ELR (cell line): ENCODE measurements at places on chromosomes 6 and 20.

DNA sequence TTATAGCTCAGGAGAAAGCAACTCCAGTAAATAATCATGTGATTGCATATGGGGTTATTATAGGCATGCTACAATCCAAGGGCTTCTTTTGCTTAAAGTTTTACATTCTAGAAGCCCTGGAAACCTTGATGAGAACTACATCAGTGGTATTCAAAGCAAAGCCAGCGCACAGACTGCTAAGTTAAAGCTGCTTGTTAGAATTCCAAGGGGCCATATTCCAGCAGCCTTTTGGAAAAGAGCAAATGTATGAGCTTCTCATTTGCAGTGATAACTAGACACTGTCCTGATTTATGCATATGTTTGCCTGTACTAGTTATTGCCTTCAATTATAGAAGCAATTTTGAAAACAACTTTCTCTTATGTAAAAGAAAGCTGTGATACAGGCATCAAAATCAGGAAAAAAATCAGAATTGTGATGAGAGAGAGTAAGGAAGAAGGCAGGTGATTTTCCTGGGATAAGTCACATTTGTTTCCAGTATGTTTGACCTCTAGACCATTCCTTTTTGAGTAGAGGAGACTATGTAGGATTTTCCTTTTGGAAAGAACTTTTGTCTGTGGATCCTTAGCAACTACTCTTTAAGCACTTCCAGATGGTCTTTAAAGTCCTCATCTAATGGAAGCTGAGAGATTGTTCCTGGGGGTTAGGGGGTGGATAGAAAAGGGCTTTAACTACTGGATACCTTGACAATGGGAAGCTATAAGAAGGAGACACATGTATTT lies 159.2 kb downstream of the PLCB4 start:
- no peak for DNase-seq

DNA sequence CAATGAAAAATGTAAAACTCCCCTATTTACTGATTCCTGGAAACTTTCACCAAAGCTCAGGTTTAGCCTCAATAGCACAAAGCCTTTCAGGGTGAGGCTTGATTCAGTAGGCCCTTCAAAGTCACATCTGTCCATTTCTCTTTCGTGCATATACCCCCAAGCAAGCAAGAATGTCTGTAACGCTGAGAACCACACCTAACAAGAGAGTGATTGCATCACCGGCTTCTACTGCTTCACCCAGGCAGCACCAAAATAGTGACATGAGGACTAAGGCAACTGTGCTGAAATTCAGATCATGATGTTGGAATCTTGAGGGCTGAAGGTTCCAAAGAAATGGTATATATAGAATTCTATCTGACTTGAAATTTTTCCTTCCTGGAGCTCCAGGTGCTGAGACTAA lies 26.1 kb downstream of the CGA start:
- DNase-seq = no peak

GRCh38 chr20:61765081-61765870 lies 300.4 kb downstream of the TAF4 start:
- no peak for DNase-seq

GRCh38 chr20:58512808-58513552 lies 2.2 kb downstream of the APCDD1L start:
- DNase-seq = no peak

GRCh38 chr20:25256226-25256859 lies 8.5 kb downstream of the PYGB start:
- no peak for DNase-seq

DNA sequence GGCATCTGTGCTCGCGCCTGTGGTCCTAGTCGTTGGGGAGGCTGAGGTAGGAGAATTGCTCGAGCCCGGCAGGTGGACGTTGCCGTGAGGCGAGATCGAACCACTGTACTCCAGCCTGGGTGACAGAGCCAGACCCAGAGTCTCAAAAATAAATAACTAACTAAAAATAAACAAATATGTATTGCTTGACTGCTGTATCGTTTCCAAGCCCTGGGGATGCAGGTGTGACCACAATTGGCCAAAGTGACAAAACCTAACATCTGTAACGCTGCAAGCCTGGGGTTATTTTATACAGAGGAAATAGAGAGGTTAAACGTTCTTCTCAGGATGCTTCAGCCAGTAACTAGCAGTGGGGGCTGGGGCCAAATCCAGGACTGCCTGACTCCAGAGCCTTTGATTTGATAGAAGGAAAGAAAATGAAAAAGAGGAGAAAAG lies 1.9 kb upstream of the SRSF3 start:
- DNase-seq = no peak

- peak; percentile 32 for DNase-seq
Observed at GRCh38 chr6:100506651-100507050, 41.9 kb upstream of the SIM1 start.

DNA sequence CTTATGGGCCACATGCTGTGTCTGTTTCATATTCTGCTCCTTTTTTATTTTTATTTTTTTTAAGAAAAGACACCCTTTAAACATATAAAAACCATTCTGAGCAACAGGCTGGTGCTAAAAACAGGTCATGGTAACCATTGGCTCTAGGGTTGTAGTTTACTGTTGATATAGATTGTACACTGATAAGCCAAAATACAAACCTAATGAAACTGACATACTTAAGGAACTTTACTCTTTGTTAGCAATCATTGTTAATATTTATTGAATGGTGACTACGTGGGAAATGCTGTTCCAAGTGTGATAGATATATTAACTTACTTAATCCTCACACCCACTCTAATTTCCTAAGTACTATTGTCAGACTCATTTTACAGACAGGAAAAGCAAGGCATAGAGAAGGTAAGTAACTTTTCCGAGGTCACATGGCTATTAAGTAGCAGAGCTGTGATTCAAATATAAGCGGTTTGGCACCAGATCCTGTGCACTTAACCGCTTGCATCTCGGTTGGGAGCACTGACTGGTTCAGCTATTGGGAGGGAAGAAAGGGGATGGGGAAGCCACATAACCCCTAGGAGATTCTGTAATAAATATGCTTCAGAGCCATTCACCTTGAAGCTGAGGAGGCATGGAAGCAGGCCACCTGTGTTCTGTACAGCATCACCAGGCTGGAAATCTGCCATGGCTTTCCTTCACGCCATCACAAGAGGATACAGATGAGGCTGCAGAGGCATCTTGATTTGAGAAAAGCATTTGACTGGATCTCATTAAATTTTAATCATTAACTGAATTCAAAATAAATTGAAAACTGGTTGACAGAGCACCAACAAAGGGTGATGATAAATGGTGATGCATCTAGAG lies 4.9 kb downstream of the TRAF3IP2 start:
- no peak for DNase-seq

DNA sequence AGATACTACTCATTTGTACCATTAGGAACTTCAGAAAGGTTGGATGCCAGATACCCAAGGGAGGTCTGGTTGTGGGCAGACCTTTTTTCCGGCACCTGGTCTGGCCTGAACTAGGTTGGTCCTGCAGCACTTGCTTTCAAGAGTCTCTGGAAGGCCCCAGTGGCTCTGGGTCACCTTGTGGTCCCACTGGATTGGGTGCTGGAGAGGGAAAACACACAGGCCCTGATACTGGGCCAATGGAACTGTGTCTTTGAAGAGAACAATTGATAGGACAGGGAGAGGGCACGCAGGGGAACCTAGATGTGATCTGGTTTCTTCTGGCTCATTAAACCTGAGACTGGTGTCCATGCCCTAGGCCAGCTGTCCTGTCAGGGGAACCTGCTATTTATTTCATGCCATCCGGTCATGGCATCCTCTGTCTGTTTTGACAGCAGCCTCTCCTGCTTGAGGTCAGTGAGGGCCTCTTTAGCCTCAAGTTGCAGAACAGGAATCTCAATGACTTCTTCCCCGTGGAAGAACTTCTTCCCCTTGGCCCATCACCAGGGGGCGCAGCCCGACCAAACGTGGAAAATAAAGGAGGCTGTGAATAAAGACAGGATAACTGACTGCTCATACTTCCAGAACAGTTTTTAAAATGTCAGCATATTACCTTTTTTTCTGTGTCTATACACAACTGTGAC lies 25.0 kb downstream of the TAF8 start:
- DNase-seq = peak; percentile 78
